ENCODE measurements at places on chromosomes 12 and 14. TPM values are rescaled to one million over a fixed set of nuclear protein-coding genes. Genes with fewer than 3 reads are reported as not detected.

SMIM41 gene
- total RNA-seq, result not detected

AGAP2 gene
- 6.1 TPM for total RNA-seq

P3H3 gene
- total RNA-seq, result 25.7 TPM

ST8SIA1 gene
- total RNA-seq, result 1.5 TPM

CHST11 gene
- 6.1 TPM for total RNA-seq

IAPP gene
- total RNA-seq, result not detected

ATP6V1D gene
- total RNA-seq, result 178 TPM

LHX5 gene
- not detected for total RNA-seq
